ENCODE measurements at places on chromosomes 2 and 18.

- no peak for DNase-seq
Measured at GRCh38 chr2:1091895-1092585, 141.4 kb downstream of the SNTG2 start.

DNA sequence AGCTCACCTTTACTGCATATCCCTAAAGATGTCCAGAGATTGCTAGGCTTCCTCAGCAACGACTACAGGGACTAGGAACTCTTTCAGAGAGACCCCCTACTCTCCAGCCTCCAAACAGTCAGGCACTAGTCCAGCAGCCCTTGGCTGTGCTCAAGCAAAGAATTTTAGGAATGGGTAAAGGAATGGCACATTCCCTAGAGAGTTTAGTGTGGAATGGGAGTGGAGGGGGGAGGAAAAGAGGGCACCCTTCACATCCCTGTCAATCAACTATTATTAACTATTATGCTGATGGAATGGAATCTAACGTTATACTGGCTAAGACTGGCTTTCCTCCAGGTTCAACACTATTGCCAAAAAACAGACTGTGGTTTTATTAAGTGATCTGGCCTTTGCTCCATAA lies 64.8 kb downstream of the IKZF2 start:
- no peak for DNase-seq

DNA sequence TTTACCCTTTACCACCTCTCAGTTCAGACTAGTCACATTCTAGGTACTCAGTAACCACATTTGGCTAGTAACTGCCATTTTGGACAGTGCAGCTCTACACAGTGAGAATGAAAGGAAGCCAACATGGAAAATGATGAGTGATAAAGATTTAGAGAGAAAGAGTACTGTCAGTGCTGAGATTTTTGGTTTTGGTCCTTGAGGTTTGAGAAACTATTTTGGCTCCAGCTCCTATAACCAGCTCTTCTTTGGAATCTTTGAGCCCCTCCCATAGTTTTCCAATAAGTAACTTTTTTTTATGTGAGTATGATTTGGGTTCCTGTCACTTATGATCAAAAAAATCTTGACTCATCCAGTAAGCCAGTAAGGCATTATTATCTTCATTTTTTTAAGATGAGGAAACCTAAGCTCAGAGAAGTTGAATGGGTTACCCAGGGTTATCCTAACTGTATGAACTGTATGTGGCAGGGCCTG lies 173.0 kb downstream of the BABAM2 start:
- DNase-seq, result no peak

DNA sequence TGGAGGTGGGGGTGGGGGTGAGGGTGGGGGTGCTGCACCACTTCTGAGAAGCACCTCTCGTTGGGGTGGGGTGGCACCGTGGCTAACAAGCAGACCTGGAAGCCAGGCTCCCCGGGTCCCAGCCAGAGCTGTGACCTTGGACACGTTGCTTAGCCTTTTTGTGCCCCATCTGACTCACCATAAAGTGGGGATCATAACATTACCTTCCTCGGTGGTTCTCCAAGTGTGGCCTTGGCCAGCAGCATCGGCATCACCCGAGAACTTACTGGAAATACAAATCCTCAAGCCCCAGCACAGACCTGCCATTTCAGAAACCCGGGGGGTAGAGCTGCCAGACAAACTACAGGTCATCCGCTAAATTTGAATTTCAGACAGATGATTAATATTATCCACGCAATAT lies 58.7 kb upstream of the SLC66A3 start:
- DNase-seq, result no peak

DNA sequence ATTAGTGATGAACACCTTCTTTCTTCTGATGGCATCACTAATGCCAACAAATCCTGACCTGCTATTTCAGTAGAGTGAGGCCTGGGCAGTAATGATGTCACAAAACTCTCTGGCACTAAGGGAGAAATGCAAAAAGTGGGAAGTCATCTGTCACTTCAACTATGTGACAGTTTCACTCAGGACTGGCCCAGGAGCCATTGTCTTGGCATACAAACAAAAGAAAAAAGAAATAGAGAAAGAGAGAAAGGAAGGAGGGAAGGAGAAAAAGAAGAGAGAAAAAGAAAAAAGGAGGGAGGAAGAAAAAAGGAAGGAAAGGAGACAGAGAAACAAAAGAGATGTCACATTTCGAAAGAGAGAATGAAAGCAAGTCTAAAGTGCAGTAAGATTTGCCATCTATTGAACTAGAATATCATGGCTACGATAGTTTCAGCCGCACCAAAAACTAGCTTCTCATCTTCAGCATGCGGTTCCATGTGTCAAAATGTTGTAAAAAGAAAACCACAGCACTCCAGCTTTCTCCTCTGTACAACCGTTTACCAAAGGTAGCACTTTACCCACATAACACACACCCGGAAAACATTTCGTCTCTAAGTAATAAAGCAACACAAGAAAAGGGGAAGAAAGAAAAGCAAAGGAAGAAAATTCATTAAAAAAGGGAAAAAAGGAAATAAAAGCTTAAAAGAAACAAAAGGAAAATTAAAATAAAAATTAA lies 50.1 kb downstream of the CD226 start:
- DNase-seq, result no peak

- DNase-seq, result no peak
Measured at GRCh38 chr2:72112401-72112800, 35.3 kb downstream of the CYP26B1 start.

DNA sequence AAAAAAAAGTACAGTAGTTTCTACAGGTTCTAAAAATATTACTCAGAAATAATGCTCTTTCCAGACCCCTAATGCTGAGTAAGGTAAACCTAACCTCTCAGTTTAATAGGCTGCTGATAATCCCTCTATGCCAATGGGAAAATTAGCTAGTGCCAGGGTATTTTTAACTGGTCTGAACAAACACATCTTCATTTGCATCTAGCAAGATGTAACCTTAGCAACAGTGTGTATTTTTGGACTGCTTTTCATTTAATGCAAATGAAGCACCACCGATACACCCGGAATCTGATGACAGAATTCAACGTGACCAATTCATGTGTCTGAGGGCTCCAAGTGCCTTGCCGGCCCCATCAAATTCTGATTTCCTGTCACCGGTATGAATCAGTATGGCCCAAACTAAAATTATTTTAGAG lies 47.4 kb upstream of the CYRIA start:
- DNase-seq, result no peak

- no peak for DNase-seq
Measured at GRCh38 chr2:60334610-60335009, 218.8 kb downstream of the BCL11A start.

DNA sequence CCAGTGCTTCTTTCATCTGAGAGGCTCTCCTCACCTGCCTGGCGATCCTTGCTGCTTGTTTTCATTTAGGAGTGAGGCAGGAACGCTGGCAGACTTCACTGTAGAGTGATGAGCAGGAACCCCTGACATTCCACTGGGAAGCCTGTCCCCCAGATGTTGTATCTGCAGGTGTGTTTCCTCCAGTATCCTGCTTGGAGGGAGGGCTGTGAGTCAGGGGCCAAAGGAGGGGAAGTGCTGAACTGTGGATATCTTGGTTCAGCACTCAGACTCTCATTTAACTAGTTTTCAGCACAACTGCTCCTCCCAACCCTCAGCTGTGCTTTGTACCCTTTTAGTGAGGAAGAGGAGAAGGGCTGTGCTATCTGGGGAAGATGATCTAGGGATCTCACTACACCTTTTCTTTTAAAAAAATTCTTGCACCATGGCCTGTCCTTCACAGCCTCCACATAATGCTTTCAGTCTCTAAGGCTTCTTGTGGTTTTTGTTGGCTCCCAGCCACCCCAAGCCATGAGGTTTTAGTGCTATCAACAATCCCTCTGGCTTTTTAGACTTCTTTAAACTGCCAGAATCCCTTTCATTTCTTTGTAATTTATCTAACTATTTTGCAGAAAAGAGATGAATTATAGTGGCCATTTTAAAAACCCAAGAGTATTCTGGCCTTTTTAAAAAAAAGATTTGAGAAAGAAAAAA lies 11.2 kb downstream of the ANKAR start:
- no peak for DNase-seq

GRCh38 chr2:148173168-148173567 lies 152.3 kb downstream of the MBD5 start:
- no peak for DNase-seq

- no peak for DNase-seq
Measured at GRCh38 chr2:168118733-168119514, 128.5 kb downstream of the STK39 start.

- DNase-seq, result no peak
Measured at GRCh38 chr18:51191128-51191717, 6.3 kb downstream of the MEX3C start.

- DNase-seq, result no peak
Measured at GRCh38 chr2:14746133-14746532, 113.6 kb downstream of the LRATD1 start.

GRCh38 chr2:98891591-98891990 lies 44.4 kb downstream of the CRACDL start:
- DNase-seq, result no peak

DNA sequence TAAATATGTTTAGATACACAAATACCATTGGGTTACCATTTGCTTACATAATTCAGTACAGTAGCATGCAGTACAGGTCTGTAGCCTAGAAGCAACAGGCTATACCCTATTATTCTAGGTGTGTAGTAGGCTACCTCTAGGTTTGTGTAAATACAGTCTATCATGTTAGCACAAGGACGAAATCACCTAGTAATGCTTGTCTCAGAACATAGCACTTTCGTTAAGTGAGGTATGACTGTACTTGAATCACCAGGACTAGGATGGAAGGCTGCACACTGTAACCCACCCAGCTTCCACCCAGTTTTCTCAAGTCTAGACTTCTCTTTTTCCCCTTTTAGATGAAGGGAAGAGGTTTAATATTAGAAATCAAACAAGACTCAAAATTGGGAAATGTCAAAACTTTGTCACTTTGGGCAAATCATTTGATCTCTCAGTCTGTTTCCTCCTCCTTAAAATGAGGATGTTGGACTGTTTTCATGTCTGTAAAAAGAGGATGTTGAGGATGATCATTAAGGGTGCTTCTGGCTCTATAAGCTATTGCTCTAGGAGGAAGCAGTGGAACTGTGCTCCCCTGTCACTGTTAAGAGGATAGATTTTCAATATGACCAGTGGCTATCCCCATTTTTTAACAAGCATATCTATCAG lies 3.7 kb upstream of the SOCS6 start:
- DNase-seq, result no peak

- no peak for DNase-seq
Measured at GRCh38 chr2:208179028-208179609, 10.7 kb downstream of the C2orf80 start.

DNA sequence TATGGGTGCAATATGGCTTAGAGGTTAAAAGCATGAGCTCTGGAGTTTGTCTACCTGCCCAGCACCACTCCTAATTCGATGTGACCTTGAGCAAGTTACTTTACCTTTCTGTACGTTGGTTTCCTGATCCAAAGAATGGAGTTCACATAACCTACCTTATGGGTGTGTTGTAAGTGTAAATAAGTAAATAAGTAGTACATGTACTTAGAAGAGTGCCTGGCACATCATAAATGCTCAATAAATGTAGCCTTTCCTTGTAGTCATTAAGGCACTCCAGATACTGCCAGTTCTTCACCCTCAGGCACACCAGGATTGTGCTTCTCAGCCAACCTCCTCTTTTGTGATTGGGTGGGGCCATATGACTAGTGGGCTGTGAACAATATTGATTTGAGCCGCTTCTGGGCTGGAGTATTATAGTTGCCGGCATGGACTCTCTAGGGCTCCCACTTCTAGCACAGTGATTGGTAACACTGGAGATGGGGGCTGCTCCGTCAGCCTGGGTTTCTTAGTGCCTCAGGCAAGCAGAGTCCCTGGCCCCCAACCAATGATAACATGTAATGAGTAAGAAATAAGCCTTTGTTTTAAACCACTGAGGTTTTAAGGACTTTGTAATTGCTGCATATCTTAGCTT lies 101.7 kb upstream of the NOSTRIN start:
- no peak for DNase-seq

DNA sequence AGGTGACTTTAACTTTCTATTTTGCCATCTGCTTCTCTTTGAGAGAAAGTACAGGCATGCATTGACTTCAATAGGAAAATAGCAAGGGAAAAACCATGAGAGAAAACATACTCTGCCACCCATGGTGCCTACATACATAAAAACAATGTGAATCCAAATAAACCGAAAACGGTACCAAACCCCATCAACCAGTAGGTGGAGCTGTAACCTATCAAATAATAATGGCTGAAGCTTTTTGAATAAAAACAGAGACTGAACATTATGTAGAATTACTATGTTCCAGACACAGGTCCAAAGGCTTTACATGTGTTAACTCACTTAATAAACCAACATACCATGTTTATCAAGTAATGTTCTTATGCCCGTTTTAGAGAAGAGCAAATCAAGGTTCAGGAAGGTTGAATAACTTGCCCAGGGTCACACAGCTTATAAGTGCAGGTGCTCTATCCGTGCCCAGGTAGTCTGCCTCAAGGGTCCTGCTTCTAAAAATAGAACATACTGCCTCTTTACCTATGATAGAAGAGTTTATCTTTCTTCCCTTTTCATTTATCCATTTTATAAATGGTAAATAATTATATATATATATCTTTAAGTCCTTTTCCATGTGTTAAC lies 293.9 kb upstream of the SYT4 start:
- DNase-seq, result no peak

GRCh38 chr2:143850084-143850483 lies 669.8 kb downstream of the ZEB2 start:
- no peak for DNase-seq

- DNase-seq, result no peak
Measured at GRCh38 chr2:141329964-141330363, 800.9 kb downstream of the LRP1B start.

GRCh38 chr18:2540575-2540974 lies 30.7 kb downstream of the METTL4 start:
- DNase-seq, result no peak

- no peak for DNase-seq
Measured at GRCh38 chr2:119820275-119820674, 60.6 kb downstream of the PTPN4 start.

GRCh38 chr2:139730197-139730596 lies 950.0 kb upstream of the NXPH2 start:
- no peak for DNase-seq

GRCh38 chr2:105800953-105801635 lies 56.4 kb downstream of the NCK2 start:
- no peak for DNase-seq

GRCh38 chr2:98452396-98453027 lies 7.9 kb downstream of the INPP4A start:
- DNase-seq, result no peak

- no peak for DNase-seq
Measured at GRCh38 chr2:241036964-241037421, 38.6 kb downstream of the SNED1 start.

- no peak for DNase-seq
Measured at GRCh38 chr2:27422958-27423357, 5.5 kb upstream of the NRBP1 start.

GRCh38 chr2:5846881-5847280 lies 154.7 kb downstream of the SOX11 start:
- no peak for DNase-seq

- no peak for DNase-seq
Measured at GRCh38 chr18:71784777-71785176, 759.4 kb downstream of the CBLN2 start.

GRCh38 chr2:64359171-64359891 lies 94.6 kb upstream of the LGALSL start:
- DNase-seq, result no peak
